NCI-H446 (cell line): ENCODE measurements at places on chromosomes 3 and 15.

DNA sequence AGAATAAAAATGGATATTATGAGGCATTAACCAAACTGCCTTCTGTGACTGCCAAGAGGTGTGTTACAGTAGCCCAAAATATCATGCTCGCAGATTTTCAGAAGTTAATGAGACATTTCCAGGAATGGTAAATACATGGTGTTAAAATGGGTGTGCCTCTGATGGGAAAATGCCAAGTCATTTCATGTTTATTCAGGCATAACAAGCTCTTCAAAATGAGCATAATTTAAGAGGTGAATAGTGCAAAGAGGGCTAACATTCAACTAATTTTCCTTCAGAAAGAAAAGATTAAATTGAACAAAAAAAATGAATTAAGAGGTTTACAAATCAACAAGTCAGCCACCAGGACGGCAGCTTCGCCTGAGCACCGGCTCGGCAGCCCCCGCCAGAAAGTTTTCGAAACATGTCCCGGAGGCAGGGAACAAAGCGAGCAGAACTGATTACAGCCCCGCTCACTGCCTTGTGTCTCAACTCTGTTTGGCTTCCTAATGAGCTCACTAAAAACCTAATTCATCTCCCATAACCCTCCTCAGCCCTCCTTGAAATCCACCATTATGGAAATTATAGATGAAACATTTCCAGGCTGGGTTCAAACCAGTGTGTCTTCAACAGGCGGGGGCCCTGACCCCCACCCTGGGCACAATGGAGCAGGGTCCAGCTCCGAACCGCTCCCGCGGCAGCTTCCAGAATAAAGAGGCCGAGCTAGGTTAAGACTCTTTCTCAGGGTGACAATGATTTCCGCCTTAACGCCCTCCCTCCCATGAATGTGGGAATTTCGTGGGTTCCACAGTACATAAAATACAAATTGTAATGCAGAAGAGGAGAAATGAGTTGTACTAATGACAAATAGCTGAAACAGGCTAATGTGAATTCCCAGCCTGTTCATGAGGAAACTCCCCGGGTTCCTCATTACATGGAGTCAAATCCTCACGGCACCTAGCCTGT lies 43.9 kb downstream of the MEIS2 start:
- DNase-seq = peak; percentile 14

DNA sequence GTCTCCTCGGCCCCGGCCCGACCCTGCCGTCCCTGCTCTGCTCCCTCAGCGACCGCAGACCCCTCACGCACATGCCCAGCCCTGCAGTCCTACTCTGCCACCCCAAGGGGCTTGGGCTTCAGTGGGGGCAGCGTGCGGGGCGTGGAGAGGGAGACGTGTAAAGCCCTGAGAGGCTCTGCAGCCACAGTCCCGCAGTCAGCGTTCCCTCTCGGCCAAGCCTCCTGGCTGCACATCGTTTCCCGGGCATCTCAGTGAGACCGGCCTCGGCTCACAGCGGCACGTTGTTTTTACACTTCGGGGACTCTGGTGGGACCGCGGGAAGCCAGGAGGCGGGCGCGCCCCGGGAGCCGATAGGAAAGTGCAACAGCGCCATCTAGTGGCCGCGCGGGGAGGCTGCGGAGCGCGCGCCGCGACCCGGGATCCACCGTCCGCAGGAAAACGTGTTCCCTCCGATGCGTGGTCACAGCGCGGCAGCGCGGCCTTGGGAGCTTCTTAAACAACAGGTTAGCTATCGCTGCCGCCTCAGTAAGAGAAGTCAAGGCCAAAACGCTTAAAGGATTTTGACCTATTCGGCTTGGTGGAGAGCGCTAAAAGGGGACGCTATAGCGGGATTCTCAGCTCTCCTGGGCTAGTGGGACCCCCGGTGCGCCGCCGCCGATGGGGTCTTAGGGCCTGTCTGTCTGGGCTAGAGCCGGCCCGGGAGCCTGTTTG lies 226.8 kb upstream of the IGF1R start:
- peak; percentile 30 for DNase-seq

DNA sequence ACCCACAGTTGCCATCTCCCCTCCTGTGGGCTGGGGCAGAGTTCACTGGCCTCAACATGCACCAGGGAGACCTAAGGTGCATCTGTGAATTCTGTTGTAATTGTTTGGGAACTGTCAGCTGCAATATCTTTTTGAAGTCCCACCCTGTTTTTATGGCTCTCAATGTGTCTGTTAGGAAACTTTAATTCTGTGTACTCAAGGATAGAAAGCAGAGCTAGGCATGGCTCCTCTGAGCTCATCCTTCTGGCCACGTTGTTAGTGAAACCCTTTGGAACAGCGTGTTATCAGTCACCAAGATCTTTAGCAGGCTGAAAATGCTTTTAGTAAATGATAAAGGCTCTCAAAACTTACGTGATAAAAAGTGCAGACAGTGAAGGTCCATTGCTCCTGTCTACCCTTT lies 33.6 kb upstream of the MTMR10 start:
- no peak for DNase-seq

DNA sequence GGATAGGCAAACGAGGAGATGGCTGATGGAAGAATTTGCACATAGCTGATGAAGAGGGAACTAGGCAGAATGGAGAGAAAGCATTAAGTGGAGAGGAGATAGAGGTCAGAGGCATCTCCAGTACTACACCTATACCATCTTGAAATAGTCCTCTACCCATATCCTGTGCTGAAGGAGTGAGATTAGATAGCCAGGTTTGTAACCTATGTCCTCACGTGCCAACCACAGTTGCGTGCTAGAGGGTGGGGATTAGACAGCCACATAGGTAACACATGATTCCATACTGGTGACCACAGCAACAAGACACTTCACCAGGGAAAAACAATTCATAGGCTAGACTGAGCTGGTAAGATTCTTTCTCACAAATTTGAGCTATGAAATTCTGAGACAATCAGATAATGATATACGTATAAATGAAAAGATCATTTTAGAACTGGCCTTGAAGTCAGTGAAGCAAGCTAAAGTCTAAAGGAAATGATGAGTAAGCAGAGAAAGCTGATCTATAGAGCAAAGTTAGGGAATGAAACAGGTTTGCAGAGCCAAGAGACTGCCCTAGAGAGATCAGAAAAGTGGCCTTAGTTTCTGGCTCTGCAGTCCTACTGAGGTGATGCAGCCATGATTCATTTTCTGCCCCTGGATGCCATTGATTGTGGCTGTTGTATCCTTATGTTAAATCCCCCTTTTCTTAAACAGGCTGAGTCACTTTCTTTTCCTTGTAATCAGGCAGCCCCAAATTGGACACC lies 17.7 kb downstream of the MYNN start:
- no peak for DNase-seq

GRCh38 chr15:57609805-57610529 lies 18.3 kb downstream of the MYZAP start:
- no peak for DNase-seq

- no peak for DNase-seq
Observed at GRCh38 chr3:22977650-22978289, 225.4 kb upstream of the UBE2E2 start.

DNA sequence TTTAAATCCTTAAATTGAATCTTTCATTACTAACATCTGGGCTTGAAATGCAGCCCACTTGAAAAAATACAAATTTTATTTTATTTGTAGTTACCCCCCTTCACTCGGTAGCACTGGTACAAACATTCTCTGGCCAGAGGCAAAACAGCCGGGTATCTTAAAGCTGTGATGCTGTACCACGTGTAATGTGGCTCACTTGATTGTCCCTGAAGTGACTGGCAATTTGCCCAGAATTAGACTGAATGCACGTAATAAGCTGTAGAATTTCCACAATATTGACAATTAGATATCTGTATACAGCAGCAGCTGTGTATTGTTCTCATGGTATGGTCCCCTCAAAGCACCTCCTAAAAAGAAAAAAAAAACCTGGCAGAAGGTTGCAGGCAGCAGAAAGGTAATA lies 192.8 kb upstream of the TBC1D5 start:
- no peak for DNase-seq

GRCh38 chr15:72998681-72999466 lies 53.4 kb upstream of the NEO1 start:
- DNase-seq = no peak

DNA sequence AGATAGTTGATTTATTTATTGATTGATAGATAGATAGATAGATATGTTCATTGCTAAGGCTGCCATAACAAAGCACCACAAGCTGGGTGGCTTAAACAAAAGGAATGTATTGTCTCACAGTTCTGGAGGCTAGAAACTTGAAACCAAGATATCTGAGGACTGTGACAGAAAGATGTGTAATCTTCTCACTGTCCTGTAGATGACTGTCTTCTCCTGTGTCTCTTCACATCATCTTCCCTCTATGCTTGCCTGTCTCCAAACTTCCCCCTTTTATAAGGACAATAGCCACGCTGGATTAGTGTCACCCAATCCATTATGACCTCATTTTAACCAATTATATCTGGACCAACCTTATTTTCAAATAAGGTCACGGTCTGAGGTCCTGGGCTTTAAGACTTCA lies 40.9 kb downstream of the GNB4 start:
- no peak for DNase-seq

- no peak for DNase-seq
Observed at GRCh38 chr15:100663086-100663914, 60.9 kb downstream of the ASB7 start.

DNA sequence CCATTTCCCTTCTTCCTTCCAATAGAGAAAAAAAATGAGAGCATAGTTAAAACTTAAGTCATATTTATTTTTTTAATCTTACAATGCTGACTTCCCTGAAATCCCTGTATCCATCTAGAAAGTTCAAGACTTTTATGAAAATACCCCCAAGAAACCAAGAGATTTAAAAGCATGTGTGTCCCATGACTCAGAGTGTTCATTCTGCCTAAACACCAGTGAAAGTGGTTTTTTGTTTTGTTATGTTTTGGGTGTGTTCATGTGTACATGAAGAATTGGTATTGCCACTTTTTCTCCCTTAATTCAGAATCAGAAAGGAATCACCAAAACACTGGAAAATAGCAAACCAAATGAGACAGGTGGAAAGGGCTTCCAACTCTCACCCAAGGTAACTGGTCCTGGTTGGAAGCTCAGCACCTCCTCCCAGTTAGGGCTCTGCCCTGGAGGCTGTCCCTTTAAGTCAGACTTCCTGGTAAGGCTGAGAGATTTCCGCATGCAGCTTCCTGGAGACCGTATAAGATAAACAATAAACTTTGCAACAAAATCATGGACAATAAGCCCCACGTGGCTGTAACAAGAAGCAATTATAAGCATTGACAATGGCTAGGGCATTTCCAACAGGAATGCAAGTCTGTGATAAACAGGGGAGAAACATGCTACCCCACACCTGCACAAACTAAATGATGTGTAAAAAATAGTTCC lies 121.9 kb upstream of the ARHGEF3 start:
- DNase-seq = no peak
